ENCODE measurements at places on chromosomes 2 and 18. TPM values are rescaled to one million over a fixed set of nuclear protein-coding genes. Genes with fewer than 3 reads are reported as not detected.
A peak's percentile ranks its signal among the peaks of the same experiment; 100 is the strongest.

DNA sequence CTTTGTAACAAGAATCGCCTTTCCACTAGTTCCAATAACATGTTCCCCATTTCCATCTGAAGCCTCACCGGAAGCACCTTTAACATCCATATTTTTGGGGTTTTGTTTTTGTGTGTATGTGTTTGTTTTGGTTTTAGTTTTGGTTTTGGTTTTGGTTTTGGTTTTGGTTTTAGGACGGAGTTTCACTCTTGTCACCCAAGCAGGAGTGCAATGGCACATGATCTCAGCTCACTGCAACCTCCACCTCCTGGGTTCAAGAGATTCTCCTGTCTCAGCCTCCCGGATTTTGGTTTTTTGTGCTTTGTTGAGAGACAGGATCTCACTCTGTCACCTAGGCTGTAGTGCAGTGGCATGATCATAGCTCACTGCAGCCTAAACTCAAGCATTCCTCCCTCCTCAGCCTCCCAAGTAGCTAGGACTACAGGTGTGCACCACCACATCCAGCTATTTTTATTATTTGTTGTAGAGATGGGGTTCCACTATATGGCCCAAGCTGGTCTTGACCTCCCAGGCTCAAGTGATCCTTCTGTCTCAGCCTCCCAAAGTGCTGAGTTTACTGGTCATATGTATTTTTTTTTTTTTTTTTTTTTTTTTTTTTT lies 36.3 kb downstream of the TGOLN2 start:
- no peak for DNase-seq

GRCh38 chr2:148650881-148651280 lies 6.3 kb downstream of the EPC2 start:
- no peak for DNase-seq

Gene SNTG2
- 0.22 TPM for total RNA-seq

DNA sequence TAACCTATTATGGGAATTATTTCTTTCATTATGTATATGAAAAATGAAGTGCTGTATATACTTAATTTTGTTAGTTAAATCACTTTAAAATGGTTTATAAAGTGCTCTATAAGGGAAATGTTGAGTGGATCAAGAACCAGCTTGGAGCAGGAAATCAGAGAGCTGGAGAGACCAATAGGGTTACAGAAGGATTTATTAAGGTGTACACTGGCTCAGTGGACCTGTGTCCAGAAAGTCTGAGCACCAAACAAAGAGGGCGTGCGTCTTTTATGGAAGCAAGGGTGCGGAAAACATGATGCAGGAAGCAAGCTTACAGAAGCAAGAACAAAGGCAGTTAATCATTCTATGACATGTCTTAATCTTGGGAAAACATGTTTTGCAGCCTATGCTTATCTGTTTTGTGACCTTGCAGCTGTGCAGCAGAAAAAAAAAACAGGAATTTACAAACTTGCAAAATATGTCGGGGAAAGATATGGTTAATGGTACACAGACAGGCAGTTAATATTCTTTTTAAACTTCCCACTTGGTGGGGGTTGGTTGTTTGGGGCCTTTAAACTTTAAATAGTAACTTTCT lies 65.2 kb upstream of the SLC35G4 start:
- no peak for DNase-seq

- no peak for DNase-seq
These were observed 38.8 kb downstream of the POLR1A start for GRCh38 chr2:86066915-86067314.

Gene ACADL
- not detected for total RNA-seq

- no peak for DNase-seq
These were observed 126.6 kb downstream of the UBE2E3 start for GRCh38 chr2:181106789-181107627.

Gene CNOT9
- 126 TPM for total RNA-seq

GRCh38 chr2:20523073-20523798 lies 76.4 kb downstream of the RHOB start:
- DNase-seq, result no peak

- no peak for DNase-seq
These were observed 75.1 kb downstream of the AGPS start for GRCh38 chr2:177467646-177468045.

Gene GKN1
- total RNA-seq, result not detected

DNA sequence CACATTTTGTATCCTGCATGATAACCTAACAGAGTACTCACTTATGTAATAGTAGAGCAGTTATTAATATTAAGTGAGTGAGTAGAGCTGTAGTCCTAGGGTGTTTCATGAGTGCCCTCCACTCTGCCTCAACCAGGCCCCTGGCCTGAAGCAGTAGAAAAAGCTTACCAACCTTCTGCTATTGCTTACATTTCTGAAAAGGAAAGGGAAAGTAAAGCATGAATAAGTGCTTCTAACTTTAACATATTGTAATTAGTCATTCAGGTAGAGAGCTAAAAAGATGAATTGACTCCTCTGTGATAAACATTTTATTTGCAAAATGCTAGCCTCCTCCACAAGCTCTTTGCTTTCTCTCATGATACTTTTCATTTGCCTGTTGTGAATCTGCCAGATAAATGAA lies 94.7 kb upstream of the RPE start:
- DNase-seq, result no peak

- no peak for DNase-seq
These were observed 38.3 kb upstream of the BMPR2 start for GRCh38 chr2:202337706-202338346.

DNA sequence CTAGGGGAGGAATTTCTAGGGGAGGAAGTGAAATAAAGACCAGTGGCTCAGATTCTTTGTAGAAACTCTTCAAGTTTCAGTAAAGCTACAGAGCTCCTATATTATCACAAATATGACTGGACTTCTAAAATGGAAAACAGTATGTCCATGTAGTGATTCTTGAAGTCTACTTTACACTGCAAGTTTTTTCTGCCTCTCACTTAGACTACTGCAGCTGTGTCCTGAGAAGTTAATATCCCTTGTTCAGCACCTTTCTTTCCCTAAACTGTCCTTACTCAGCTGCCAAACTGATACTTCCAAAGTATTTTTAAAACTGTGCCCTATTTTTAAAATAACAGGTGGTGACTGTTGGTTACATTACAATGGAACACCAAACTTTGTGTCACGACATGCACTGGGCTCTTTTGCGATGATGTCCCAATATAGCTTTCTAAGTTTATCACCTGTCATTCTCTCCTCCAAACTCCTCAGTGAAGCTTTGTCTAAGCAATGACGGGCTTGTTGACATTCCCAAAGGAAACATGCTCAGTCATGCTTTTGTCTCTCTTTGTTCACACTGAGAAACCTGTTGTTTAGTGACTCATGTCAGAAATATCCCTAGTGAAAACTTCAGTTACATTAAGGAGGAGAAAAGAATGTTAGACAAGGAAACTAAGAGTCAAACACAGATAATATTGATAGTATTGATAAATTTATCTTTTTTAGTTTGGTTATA lies 341.1 kb downstream of the ARL6IP6 start:
- no peak for DNase-seq

DNA sequence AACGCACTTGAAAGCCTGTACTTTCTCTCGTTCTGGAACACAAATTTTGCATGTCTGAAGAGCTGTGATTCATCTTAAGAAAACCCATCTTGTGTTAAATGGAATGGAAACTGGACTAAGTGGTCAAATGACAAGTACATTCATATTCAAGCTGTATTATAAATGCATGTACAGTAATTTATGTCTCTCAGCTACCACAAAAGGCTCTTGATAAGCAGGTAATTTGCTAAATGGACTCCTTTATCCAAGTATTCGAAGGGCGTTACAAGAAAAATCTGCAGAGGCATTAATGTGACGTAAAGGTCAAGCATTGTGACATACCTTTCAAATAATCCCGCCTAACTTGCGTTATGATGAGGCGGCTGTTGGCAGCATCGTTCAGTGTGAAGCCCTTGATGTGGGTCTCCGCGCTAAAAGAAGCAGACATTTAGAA lies 66.6 kb downstream of the ABCG8 start:
- no peak for DNase-seq

DNA sequence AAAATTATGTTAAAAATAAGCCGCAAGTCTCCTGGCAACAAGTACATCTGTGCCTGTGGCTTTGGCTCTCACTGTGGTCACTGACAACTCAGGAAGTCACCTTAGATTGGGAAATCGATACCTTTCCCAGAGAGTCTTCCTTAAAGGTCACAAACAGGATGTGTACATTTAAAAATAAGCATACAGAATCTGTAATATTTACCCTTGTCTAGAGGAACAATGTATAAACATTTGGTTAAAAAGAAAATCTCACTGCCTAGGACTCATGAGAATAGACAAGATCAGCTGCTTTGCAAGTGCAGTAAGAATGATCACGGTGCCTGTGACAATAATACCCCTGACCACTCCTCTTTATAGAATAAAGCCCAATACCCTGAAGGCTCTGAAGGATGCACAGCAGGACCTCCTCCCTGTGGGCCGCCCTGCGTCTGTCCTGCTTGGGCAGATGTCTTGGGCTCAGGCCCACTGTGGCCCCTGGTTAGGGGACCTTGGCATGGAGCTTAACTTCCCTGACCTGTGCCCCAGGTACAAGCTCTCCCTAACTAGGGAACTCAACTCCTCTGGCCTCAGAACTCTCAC lies 98.0 kb upstream of the MGAT4A start:
- no peak for DNase-seq

- DNase-seq, result no peak
These were observed 3.8 kb upstream of the FRZB start for GRCh38 chr2:182870227-182870626.

DNA sequence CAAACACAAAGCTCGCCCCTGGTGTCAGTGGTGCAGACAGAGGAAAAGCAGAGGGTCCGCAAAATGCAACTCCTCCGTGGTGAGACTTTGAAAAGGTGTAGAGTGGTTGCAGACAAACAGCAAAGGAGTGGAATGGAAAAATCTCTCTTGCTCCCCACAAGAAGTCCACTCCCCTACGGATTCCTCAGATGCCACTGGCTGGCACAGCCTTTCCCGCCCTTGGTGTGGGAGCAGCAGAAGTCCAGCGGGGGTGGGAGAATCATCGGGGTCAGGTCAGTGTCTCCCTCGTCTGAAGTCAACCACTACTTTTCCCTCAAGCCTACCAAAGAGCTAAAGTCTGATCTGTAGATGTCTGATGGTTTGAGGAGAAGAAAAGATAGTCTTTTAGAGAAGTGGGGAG lies 22.3 kb upstream of the B3GNT7 start:
- DNase-seq, result no peak

Gene IMPACT
- 9.7 TPM for total RNA-seq

GRCh38 chr18:70384181-70384790 lies 95.4 kb downstream of the SOCS6 start:
- no peak for DNase-seq

Gene SNORC
- total RNA-seq, result 1.2 TPM

GRCh38 chr2:64143169-64144056 lies 807 bp downstream of the PELI1 start:
- DNase-seq, result peak; percentile 9

GRCh38 chr2:24863641-24864040 lies 56.4 kb downstream of the ADCY3 start:
- DNase-seq, result no peak

GRCh38 chr2:152047824-152048471 lies 50.9 kb downstream of the CACNB4 start:
- DNase-seq, result no peak

Gene WDR54
- 29.1 TPM for total RNA-seq

DNA sequence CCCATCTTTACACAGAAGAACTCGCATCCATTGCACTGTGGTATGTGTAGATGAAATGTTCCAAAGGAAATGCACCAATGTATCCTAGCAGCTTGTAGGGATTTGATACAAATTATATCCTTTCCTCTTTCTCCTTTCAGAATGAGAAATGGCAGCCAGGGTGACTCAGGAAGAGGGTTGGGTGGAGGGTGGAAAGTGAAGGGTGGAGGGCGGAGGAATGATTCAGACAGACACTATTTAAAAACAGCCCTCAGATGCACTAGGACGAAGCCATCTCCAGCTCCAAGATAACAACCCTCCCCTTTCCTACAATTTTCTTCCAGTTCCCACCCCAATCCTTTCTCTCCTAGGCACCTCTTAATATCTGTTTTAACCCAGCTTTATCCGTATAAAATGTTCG lies 96.2 kb upstream of the STK39 start:
- DNase-seq, result no peak

DNA sequence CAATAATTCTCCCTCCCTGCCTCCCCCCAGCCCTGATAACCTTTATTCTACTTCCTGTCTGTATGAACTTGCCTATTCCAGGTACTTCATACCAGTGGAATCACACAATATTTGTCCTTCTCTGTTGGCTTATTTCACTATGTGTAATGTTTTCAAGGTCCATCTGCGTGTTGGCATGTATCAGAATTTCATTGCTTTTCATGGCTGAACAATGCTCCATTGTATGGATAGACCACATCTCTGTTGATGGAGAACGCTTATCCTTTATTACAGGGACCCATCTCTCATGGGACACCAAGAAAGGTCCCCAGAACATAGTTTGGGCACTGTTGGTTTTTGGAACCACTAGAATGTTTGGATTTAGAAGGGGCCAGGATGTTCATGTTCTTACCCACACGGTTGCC lies 40.2 kb downstream of the ATOH8 start:
- no peak for DNase-seq

GRCh38 chr2:5368263-5368662 lies 323.9 kb upstream of the SOX11 start:
- DNase-seq, result no peak

Gene CFC1
- not detected for total RNA-seq

DNA sequence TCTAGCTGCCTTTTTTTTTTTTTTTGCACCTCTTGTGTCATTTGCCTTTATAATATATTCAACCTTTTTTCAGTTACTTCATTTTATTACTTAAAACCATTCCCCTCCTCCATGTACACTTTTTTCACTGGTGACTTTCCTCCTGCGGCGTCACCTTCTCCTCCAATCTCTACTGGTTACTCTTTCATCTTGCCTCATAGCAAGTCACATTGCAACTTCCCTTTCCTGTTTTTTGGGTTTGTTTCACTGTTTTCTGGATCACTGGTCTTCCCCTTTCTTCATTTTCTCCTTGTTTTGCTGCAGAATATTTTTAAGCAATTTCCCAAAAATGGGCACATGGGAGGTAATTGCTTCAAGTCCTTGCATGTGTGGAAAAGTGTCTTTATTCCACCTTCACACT lies 37.7 kb upstream of the GPR155 start:
- no peak for DNase-seq

- no peak for DNase-seq
These were observed 109.0 kb upstream of the RGPD4 start for GRCh38 chr2:107717661-107718060.

DNA sequence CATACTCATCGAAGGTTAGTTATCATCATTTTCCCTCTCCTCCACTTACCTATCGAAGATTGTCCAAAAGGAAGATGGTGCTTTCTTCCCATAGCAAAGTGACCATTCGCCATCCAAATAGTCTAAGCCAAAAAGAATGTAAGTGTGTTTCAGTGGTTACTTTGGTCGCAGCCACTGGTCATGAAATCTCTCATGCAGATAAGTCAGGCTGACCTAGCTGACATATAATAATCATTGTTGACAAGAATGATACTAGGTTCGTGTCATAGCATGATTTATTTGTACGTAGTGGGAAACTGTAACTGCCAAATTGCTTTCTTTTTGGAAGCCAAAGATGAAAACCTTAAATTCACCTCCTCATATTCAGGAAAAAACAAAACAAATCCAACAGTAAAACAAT lies 89.6 kb upstream of the PMAIP1 start:
- no peak for DNase-seq

Gene PLCL1
- 0.94 TPM for total RNA-seq

Gene CPLX4
- not detected for total RNA-seq

GRCh38 chr2:171393487-171393886 lies 40.3 kb downstream of the METTL8 start:
- DNase-seq, result no peak

- no peak for DNase-seq
These were observed 208.1 kb upstream of the HAAO start for GRCh38 chr2:43000242-43001054.

GRCh38 chr2:134107402-134107801 lies 146.5 kb upstream of the MGAT5 start:
- DNase-seq, result no peak

- DNase-seq, result no peak
These were observed 16.4 kb downstream of the PXDN start for GRCh38 chr2:1727796-1728474.

Data from activated T-cell treated with anti-CD3 and anti-CD28 coated beads, Interleukin-2, amount 50 U/mL, for 4 hours (primary cell).